H4 (cell line): ENCODE measurements at places on chromosomes 2 and 18.

DNA sequence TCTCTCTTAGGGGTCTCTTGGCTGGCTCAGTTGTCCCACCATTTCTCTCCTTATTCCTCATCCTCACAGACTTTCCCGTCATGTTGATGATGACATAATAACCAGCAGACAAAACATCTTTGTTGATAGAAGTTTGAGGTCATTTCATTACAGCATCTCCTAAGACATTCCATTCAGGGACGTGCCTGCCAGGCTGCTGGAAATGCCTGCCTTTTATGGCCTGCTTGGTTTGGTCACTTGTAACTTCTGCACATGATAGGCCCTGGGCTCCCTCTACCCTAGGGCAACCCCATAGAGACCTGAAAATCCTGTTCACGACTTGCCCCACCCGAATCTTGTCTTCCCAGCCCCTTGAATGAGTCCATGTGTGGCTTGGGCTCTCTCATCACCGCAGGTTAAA, 81.7 kb downstream of the SDC1 start:
- DNase-seq, result peak; percentile 42

- DNase-seq, result no peak
Observed at GRCh38 chr2:168538534-168538933, 82.5 kb downstream of the CERS6 start.

GRCh38 chr2:175277772-175278171, 96.3 kb upstream of the ATP5MC3 start:
- no peak for DNase-seq

DNA sequence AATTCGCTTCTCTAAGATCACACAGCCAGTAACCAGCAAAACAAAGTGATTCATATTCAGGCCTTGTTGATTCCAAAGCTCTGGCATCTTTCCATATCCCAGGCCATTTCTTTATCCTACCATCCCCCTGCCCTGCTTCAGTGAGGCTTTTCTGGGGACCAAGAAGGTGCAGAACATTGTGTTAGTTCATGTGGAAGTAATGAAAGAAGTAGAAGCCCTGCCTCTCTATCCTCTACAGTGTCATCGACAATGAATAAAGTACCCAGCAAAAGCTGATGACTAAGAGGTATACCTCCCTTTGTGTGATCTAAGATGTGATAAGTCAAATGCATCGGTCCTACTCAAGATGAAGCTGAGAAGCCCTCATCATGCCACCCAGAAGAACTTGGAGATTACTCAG, 383.2 kb downstream of the BCL11A start:
- DNase-seq, result no peak

- DNase-seq, result no peak
Observed at GRCh38 chr2:222064286-222064685, 234.5 kb downstream of the PAX3 start.

DNA sequence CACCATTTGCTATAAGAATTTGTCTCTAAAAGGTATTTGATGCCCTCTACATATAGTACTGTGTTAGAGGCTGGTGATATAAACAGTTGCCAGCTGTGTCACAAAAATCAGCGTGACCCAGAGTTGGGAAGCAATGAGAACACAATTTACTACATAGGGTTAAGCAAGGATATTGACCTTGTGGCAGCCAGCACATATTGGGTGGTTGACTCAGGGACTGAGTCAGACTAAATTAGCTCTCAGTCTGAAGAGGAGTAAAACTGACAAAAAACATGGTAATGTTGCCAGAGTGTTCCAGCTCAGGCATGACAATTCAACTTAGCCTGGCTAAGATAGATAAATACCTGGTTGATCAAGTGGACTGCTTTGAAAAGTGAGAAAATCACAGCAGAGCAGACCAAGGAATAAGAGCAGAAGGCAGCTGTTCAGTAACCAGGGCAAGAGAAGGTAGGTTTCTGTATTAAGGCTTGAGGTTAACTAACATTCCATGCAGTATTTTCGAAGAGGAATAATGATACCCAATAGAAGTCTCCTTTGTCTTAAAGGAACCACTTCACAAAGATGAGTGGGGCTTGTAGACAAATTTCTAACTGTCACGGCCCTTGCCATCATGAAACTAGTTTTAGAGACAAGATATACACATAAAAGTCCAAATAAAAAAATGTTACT, 108.2 kb upstream of the ERBB4 start:
- peak; percentile 60 for DNase-seq

DNA sequence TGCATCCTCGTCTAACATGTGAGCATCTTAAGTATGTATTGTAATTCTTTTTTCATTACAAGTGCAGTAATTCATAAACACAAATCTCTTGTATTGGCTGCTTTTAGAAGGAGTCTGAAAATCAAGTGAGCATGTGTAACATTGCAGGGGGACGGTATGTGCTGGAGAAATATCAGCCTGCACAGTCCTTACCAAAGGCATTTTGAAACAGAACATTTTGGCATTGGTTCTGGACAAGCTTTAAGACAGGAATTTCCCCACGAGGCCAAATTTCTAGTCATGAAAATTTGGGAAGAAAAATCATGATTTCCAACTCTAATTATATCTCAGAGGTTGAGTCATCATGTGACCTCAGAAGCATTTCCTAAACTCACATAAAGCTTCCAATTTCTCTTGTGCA, 24.7 kb upstream of the NRP2 start:
- no peak for DNase-seq

DNA sequence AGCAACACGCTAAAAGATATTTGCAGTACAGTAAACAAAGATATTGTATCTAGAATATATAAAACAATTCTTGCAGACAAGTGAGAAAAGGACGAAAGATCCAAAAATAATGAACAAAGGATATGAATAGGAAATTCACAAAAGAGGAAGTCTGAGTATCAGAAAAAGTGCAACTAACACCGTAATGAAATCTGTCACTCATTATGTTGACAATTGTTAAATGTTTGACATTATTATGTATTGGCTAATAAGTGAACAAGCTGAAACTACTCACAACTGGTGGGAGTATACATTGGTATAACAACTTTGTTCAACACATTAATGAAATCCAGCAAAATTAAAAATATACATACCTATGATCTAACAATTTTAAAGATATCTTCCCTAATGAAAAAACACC, 36.7 kb upstream of the ASXL3 start:
- DNase-seq, result no peak

- no peak for DNase-seq
Observed at GRCh38 chr18:2853926-2854664, 7.3 kb downstream of the EMILIN2 start.

DNA sequence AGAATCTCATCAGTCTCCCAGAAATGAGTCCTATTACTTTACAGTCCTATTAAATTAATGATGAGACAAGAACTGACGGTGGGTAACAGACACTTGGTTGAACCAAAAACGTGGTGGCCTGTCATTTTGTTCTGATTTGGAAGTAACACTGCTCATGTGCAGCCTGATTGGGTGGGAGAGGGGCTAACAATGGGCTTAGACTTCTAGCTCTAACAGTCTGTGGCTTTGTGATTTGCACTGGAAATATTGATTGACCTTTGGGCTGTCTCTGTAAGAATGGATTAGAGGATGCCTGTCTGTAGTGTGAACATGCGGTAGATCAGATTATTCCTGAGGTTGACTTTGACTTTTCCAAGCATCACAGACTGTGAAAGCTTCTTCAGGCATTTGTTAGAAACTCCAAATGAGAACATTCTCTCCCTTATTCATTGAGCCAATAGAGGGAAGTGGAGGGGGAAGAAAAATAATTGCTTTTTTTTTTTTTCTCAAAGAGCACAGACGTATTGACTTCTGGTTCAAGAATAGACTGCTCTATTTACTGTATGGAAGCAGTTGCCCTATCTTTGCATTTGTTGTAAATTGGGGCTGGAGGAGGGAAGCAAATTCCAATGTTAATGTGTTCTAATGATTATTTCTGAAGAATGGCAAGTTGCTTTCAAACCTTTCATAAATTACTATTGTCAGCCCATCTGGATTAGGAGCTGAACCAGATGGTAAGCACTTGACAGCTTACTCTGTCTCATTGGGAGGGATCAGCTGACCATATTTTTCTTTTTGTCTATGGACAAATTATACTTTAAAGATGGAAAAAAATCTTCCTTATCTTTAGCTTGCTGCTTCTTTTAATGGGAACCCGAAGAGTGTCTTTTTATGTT, 85.8 kb upstream of the TTN start:
- DNase-seq, result no peak

DNA sequence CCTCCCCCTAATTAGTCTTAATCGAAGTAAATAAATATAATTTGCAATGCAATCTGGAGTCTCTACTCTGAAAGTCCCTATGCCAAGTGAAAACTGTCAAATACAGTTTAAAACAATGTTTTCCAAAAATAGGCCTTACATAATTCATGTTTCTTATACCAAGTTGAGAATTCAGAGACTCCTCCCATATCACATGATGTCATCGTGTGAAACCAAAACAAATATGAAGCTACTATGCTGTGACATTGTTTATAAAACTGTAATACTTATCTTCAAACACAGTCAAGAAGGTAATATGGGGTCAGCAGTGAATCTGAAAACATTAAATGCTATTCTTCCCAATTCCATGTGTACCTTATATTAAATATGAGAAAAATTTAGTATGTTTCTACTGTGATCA, 940.2 kb upstream of the FANCL start:
- DNase-seq, result no peak

DNA sequence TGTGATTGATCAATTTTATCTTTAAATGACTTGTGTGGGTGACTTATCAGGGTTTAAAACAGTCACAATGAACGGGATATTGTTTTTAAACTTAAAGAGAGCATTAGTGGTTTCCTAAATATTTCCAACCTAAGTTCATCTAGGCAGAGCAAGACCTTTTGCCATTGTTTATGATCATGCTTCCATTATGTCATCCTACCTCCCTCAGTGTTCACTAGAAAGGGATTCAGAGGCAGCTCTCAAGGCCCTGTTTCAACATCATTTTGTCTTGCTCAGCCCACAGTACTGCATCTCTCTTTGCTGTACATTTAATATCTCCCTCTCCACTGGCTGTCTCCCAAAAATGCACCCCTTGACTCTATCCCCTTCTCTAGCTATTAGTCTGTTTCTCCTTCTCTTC, 21.5 kb upstream of the PELI1 start:
- DNase-seq, result no peak

GRCh38 chr2:38739524-38739923, 11.6 kb downstream of the SRSF7 start:
- DNase-seq, result no peak

DNA sequence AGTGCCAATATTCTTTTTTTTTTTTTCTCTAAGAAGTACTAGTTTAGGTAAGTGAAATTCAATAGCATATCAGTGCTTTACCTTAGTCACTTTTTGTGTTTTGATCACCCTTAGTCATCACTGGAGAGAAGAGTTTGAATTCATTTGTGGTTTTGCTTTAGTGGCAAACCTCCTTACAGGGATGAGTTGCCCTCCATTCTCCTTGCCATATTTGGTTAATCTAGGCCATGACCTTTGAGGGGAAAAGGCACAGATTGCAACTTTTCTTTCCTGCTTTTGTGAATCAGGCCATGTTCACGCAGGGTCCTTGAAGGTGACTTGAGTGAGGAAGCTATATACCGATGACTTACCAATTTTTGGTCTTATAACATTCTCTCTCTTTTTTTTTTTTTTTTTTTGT, 34.4 kb downstream of the PLEKHA3 start:
- DNase-seq, result peak; percentile 64

GRCh38 chr2:58769864-58770234, 528.7 kb upstream of the FANCL start:
- no peak for DNase-seq

GRCh38 chr2:8544786-8545694, 136.8 kb upstream of the ID2 start:
- DNase-seq, result peak; percentile 80

GRCh38 chr2:151395509-151396374, 14.0 kb upstream of the RIF1 start:
- no peak for DNase-seq

- no peak for DNase-seq
Observed at GRCh38 chr2:212998626-212999359, 152.6 kb downstream of the IKZF2 start.

GRCh38 chr2:161107265-161107664, 53.0 kb upstream of the TANK start:
- no peak for DNase-seq

- no peak for DNase-seq
Observed at GRCh38 chr2:30714811-30715709, 92.2 kb downstream of the CAPN13 start.

DNA sequence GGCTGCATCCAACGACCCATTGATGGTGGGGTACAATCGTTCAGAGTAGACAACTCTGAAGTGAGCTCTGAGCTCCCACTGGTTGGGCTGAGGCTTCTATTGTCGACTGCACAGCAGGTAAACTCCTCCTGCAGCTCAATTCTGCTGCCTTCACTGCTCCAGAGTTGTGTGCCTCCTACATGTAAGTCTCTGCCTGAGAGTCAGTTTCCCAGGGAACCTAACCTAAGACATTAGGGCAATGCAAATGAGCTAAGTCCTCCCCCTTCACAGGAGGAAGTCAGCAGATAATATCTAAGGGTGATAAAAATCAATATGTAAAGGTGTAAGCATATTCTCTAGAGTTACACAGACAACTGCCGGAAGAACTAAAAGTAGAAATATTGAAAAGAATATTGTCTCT, 22.5 kb upstream of the ACYP2 start:
- no peak for DNase-seq

DNA sequence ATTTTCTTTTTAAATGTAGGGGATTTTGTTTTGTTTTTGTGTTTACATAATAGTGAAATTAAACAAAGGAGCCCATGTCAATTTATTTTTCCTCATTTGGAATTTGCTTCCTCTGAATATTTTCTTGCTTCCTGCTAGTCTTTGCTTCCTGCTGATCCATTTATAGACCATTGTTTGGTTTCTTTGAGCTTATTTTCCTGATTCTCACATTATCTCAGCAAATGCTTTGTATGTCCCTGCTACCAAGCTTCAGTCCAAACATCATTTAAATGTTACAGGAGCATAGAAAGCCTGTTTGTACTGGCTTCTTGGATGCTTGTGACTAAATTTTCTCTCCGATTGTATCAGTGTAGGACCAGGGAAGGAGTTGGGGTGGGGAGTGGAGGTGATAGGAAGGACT, 127.3 kb upstream of the IL1R2 start:
- no peak for DNase-seq

DNA sequence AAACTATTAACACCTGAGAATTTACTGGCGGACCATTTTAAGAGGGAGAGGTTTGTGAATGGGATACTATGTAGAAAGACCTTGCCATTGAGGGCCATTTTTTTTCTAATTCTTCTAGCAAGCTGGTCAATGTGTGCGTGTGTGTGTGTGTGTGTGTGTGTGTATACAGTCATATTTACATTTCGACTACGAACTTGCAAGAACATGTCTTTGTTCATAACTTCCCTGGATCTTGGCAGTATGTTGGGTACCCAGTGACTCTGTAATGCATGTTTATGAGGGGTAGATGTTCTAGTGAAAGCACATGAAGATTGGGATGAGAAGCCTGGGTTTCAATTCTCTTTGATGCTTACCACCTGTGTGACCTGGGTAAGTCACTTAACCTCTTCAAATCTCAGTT, 133.6 kb downstream of the UBE2E3 start:
- no peak for DNase-seq

- DNase-seq, result no peak
Observed at GRCh38 chr2:9373047-9373446, 50.3 kb downstream of the ITGB1BP1 start.

- DNase-seq, result peak; percentile 76
Observed at GRCh38 chr2:38394903-38395341, 17.8 kb upstream of the ATL2 start.
